ENCODE measurements at places on chromosomes 1 and 21. TPM values are rescaled to one million over a fixed set of nuclear protein-coding genes. Genes with fewer than 3 reads are reported as not detected.

The SPATA46 gene
- not detected for total RNA-seq

- no peak for DNase-seq
Observed at GRCh38 chr1:100037927-100038659, 68.3 kb downstream of the SLC35A3 start.

GRCh38 chr1:12039164-12039525 lies 19.8 kb downstream of the MIIP start:
- no peak for DNase-seq

DNA sequence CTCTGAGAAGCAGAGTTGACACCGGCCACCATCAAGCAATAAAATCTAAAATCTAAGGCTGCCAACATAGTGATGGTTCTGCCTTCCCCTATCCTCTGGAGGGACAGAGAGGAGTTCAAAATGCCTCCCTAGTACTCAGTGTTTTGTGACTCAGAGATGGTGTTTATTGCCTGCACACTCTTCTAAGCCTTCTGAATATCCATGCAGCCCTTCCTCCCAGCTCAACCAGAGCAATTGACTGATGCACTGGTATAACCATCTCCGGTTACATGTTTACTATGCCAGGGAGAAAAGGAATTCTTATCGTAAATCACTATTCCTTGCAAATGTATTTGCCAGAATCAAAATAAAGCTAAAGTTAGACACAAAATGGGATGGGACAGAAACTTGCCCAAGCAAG lies 132.9 kb upstream of the RAB4A start:
- DNase-seq = no peak

GRCh38 chr1:29670752-29671151 lies 434.4 kb downstream of the PTPRU start:
- no peak for DNase-seq

GRCh38 chr1:58861506-58861905 lies 77.7 kb upstream of the JUN start:
- DNase-seq = no peak

All from Panc1 (cell line).